ENCODE measurements at places on chromosomes 3 and 15. TPM values are rescaled to one million over a fixed set of nuclear protein-coding genes. Genes with fewer than 3 reads are reported as not detected.

DNA sequence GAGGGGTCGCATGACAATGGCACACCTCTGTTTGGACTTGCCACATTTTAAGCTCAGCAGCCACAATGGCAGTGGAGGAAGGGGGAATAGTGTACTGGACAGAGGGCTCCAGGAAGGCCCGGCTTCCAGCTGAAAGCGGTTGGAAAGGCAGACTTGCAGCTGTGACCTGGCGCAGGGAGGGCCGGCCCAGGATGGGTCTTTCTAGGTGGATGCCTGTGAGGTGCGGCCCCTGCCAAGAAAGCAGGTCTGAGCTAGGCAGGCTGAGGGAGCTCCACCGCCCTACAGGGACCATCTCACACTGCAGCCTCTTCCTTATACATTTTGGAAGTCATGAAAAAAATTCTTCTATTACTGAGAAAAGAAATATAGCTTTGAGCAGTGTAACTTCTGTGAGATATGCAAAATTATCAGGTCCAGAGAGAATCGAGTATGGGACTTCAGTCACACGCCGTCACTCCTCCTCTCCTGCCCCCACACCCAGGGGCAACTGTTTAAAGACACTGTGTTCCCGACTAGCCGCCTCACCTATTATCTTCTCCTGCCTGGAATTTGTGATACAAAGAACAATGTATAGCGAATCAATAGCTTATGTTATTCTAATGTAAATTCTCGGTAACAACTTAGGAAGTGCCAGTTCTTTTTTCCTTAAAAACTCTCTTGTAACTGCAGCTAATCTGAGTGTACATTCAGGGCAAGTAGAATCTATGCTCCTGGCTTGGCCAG lies 331.0 kb downstream of the OCA2 start:
- no peak for DNase-seq

DNA sequence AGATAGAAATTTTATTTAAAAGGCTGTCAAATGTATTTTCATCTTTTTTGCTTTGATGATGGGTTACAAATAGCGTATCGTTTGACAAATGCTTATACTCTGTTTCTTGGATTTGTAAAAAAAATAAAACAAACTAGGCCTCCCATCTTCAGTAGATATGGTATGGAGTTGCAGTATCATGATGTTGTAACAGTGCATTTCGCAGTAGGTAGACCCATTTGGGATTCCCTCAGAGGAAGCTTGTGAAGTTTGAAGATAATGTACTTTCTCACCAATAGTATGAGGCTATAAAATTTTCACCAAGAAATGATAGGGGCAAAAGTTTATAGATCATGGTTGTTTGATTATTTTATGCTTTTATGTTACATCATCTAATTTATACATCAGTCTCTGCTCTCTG lies 10.8 kb downstream of the MBNL1 start:
- no peak for DNase-seq

- peak; percentile 95 for DNase-seq
Measured at GRCh38 chr3:188947401-188948280, 224.1 kb upstream of the TPRG1 start.

DNA sequence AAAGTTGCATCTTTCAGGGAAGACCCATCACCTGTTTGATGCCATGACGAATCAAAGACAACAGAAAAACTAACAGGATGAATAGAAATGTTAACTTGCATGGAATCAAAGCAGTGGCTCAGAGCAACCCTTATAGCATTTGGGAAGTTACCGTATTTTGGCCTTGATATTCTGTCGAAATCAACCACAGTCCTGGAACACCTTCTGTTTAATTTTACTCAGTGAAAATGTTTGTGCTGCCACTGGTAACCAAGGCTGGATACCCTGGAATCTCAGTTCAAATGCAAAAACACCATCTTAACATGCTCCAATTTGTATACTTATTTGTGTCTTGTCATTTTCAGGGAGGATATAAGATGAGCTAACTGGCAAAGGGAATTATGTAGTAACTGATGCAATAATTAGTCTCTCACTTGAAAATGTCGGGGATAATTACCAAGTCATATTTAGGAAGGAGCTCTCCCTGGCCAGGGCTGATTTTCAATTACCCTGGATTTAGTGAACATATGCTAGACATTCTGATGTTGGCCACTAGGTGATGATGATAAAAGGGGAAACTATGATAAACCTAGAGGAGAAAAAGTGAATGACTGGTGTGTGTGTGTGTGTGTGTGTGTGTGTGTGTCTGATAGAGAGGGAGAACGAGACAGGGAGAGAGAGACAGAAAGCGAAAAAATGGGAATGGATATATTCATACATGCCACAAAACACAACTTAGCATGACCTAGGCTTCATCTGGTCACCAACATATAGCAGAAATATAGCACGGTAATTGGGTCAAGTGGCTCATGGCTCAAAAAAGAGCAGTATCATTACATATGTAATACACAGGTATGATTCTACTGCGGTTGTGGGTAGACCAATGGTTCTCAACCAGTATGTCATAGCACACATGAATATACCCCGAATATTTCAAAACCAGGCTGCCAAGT lies 19.0 kb upstream of the PRICKLE2 start:
- DNase-seq: no peak

DNA sequence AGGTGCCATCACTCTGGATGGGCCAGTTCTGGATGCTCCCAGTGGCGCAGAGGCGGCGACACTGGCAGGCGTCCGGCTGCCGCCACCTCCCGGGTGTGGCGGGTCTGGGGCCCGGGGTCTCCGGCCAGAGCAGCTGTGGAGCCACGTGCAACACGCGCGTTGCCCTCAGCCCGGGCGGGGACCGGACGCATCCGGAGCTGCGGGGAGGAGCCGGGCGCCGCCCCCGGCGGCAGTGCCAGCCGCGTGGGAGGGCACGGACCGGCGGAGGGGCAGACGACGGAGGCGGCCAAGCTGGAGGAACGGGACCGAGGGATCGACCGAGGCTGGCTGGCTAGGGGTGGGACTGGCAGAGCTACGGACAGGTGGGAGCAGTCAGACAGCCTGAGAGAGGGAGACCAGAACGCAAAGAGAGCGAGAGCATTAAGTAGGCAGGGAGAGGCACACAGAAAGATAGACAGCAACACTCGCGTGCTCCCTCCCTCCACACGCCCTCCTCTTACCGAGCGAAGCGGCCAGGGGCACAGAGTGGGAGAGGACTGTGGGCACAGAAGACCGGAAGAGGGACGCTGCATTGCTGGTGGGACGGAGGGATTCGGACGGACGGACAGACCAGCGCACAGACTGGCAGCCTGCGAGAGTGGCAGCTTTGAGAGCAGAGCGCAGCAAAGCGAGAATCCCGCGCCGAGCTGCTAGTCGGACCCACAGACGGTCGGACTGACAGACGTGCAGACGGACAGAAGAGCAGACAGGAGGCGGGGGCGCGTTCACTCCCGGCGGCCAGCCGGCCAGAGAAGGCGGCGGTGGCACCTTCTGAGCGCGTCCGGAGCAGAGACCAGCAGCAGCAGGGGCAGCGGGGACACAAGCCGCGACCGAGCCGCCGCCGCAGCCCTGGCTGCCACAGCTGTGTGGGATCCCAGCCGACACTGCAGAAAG lies at the start of gene ARPP21:
TSS of gene ARPP21 (plus strand) at position 272 of the 933 bp plus-strand sequence. CDS start 42,227 bp downstream, outside the sequence.
- DNase-seq: no peak

DNA sequence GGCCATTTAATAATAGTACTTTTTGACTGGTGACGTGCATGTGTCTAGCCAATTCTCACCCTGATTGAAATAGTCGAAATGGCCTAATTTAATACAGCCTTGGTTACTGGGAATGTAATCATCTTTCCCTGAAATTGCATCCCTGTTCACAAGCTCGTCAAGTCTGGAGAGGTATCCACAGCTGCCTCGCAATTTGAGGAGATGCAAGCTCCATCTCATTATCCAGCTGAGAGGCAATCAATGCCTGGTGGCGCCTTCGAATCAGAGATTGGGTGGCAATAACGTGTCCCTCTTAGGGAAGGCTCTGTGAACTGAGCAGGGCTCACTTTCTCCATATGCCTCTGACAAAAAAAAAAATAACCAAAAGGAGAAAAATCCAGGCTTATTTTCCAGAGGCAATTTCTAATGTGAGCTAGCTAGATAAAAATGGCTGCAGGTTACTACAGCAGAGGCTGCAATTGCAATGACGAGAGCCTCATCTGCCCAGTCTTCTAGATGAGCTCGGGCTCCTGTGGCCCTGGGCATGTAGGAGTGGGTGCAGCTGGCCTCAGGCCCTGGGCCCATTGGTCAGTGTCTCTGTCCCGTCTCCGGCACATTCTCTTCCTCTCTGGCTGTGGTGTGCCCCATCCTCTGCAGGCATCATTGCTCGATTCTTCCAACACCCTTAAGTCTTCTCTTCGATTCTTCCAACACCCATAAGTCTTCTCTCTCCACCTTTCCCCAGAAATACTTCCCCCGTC lies 487.5 kb downstream of the GABRG3 start:
- no peak for DNase-seq

- DNase-seq: no peak
Measured at GRCh38 chr3:37039161-37039846, 46.0 kb downstream of the MLH1 start.

LTF gene
- 1.1 TPM for total RNA-seq

EPHA6 gene
- 9.2 TPM for total RNA-seq

ROPN1B gene
- total RNA-seq: not detected

Data from ovary (tissue), 10 donors.